ENCODE measurements at places on chromosomes 16 and 17.

- H3K4me1 ChIP-seq = no peaks in the 10 kb centered on the region
- H3K27ac ChIP-seq = no peak overlapping the region
- H3K36me3 ChIP-seq = no peaks in the 10 kb centered on the region
- no peaks in the 10 kb centered on the region for H3K27me3 ChIP-seq
Observed at GRCh38 chr17:40499551-40500189, 1.8 kb downstream of the TNS4 start.

GRCh38 chr16:75304521-75305363 lies 53.3 kb upstream of the BCAR1 start:
- H3K36me3 ChIP-seq = peaks cover 32% of the 10 kb centered on the region
- no peak for DNase-seq
- H3K27ac ChIP-seq = no peak overlapping the region
- H3K4me3 ChIP-seq = no peak overlapping the region

DNA sequence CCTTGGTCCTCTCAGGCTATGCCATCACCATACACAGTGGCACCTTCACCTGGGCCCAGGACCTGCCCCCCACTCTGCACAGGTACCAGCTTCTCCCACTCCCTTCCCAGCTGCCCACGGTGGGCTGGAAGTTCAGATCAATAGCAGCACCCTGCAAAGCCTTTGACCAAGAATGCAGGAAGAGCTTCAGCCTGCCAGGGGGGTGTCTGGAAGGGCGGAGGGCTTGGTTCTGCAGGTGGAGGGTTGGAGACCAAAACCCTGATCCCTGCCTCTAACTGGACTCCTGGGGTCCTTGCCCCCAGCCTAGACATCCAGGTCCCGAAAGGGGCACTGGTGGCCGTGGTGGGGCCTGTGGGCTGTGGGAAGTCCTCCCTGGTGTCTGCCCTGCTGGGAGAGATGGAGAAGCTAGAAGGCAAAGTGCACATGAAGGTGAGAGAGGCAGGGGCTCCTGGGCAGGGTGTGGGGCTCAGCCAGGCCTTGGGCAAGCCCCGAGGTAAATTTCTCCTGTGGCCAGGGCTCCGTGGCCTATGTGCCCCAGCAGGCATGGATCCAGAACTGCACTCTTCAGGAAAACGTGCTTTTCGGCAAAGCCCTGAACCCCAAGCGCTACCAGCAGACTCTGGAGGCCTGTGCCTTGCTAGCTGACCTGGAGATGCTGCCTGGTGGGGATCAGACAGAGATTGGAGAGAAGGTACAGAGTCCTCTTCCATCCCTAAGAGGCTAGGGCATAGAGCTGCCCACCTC lies 34.3 kb downstream of the ABCC3 start:
- no peak for DNase-seq
- H3K36me3 ChIP-seq = no peaks in the 10 kb centered on the region
- H3K4me3 ChIP-seq = no peak overlapping the region
- no peak overlapping the region for H3K27ac ChIP-seq
- no peaks in the 10 kb centered on the region for H3K4me1 ChIP-seq
- no peaks in the 10 kb centered on the region for H3K27me3 ChIP-seq

- no peak for DNase-seq
- H3K27ac ChIP-seq = no peak overlapping the region
- peak overlapping the region; percentile 40 for H3K4me3 ChIP-seq
- H3K27me3 ChIP-seq = peaks cover 82% of the 10 kb centered on the region
- no peaks in the 10 kb centered on the region for H3K36me3 ChIP-seq
- peaks cover 68% of the 10 kb centered on the region for H3K4me1 ChIP-seq
Observed at GRCh38 chr17:61404663-61404912, 4.9 kb downstream of the TBX2 start.

GRCh38 chr17:18108401-18109312 lies at the start of gene MYO15A:
TSS of gene MYO15A (plus strand) at chr17:18108756. CDS start at chr17:18118801, 10,045 bp downstream.
- peaks cover 11% of the 10 kb centered on the region for H3K36me3 ChIP-seq
- H3K4me3 ChIP-seq = no peak within 1 kb of the TSS
- no peak for DNase-seq
- no peaks in the 10 kb centered on the region for H3K4me1 ChIP-seq

GRCh38 chr17:74016461-74016860 lies 187.0 kb upstream of the RPL38 start:
- no peak overlapping the region for H3K27ac ChIP-seq
- no peak for DNase-seq
- H3K36me3 ChIP-seq = no peaks in the 10 kb centered on the region
- H3K4me3 ChIP-seq = no peak overlapping the region
- peaks cover 9% of the 10 kb centered on the region for H3K27me3 ChIP-seq

DNA sequence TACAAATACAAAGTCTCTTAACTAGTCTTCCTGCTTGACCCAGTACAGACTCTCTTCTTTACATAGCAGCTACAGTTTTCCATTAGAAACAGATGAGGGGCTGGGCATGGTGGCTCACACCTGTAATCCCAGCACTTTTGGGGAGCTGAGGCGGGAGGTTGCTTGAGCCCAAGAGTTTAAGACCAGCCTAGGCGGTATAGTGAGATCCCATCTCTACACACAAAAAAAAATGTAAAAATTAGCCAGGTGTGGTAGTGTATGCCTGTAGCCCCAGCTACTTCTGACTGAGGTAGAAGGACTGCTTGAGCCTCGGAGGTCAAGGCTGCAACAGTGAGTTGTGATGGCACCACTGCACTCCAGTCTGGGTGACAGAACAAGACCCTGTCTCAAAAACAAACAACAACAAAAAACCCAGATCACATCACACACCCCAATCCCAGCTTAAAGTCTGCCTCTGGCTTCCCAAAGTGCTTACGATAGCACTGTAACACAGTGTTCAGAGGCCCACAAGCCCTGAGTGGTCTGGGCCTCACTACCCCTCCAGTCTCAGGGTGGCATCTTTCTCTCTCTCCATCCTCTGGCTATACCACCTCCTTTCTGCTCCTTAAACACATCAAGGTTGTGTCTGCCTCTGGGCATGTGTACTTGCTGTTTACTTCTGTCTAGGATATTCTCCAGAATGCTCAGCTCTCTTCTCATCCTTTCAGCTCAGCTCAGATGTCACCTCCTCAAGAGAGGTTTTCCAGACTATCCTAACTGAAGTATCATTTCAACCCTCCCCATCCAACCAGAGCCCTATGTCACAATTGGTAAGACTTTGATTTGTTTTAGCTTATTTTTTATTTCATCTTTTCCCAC lies 4.0 kb downstream of the MMD start:
- H3K27ac ChIP-seq = no peak overlapping the region
- H3K4me3 ChIP-seq = no peak overlapping the region
- H3K4me1 ChIP-seq = peaks cover 21% of the 10 kb centered on the region
- no peaks in the 10 kb centered on the region for H3K27me3 ChIP-seq
- no peak for DNase-seq

GRCh38 chr17:76682296-76682695 lies 28.5 kb downstream of the MXRA7 start:
- H3K27ac ChIP-seq = no peak overlapping the region
- no peak for DNase-seq
- peaks cover 45% of the 10 kb centered on the region for H3K4me1 ChIP-seq
- H3K36me3 ChIP-seq = no peaks in the 10 kb centered on the region
- no peak overlapping the region for H3K4me3 ChIP-seq

DNA sequence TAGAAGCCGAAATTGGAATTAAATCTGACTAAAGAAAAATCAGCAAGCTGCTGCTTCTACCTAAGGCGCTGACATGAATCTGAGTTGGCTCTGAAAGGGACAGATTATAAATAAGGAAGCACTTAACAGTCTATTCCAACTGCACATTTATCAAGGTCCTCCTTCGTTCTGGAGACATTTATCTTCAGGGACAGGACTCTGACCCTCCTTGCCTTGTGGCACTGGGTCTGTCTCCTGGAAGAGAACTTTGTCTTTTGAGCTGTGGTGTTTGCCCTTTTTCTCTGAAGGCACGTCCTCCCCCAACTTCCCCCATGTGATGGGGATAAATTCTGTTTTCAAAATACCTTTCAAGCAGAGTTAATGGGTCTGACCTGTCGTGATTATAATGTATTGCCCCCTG lies 47.0 kb upstream of the MARCHF10 start:
- no peak overlapping the region for H3K27ac ChIP-seq
- no peaks in the 10 kb centered on the region for H3K27me3 ChIP-seq
- no peak for DNase-seq

DNA sequence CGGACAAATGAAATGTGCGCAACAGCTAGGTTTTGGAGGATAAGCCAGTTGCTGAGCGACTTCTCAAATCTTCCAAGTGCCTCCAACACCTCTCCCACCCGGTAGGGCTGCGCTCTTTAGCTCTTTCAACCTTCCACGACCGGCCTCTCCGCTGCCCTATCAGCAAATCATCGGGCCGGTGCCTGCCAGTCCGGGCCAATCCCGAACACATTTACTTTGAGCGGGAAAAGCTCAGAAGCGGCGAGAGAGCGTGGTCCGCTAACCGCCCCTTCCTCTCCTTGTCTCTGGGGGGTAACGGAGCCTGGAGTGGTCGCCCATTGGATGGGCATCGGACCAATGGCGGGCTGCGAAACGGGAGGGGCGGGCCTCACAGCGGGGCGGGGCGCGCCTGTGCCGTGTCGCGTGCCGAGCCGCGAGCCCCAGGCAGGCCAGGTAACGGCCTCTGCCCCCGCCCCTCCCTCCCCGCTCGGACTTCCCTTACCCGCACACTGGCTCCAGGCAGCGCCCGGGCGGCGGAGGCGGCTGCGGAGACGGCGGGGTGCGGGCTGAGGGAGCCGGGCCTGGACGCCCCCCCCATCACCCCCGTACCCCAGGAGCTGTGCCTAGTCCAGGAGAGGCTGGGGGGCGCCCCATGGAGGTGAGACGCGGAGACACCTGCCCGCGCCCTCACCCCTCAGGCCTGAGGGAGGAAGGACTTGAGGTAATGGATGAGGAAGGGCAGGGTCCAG lies at the start of gene MEIOC:
Gene MEIOC, plus strand, starts transcription at position 486 of the 728 bp plus-strand sequence. Its CDS starts 146 bp downstream, at position 632.
- H3K4me1 ChIP-seq = peaks cover 11% of the 10 kb centered on the region
- H3K27me3 ChIP-seq = peaks cover 18% of the 10 kb centered on the region
- H3K27ac ChIP-seq = no peak within 1 kb of the TSS
- H3K4me3 ChIP-seq = peak within 1 kb of the TSS; percentile 20
- DNase-seq = peak; percentile 41
- H3K36me3 ChIP-seq = no peaks in the 10 kb centered on the region

DNA sequence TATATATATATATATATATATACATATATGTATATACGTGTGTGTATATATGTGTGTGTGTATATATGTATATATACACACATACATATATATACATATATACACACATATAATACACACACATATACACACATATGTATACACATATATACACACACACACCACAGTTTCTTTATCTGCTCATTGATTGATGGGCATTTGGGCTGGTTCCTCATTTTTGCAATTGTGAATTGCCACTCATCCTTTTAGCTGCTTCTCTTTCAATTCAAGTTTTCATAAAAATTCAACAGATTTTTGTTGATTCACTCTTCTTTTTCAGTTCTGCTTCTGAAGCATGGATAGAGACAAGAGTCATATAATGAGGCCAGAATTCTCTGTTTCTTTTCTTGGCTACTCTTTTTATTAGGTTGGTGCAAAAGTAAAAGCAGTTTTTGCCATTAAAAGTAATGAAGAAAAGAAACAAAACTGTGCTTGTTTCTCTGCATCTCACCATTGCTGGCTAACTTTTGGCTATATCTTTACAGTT lies 44.5 kb downstream of the SLFN5 start:
- no peaks in the 10 kb centered on the region for H3K36me3 ChIP-seq
- no peaks in the 10 kb centered on the region for H3K27me3 ChIP-seq

DNA sequence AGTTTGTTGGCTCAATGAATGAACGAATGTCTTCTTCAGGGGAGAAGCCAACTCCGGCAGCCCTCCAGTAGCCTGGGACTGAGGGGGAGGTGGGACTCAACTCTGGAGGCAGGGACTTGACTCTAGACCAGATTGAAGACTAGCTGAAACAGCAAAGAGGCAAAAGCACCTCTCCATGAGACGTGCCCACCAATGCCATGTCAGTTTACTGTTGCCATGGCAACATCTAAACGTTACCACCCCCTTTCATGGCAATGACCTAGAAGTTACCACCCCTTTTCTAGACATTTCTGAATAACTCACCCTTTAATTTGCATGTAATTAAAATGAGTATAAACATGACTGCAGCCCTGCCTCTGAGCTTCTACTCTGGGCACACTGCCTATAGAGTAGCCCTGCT lies 91.8 kb downstream of the ASIC2 start:
- no peaks in the 10 kb centered on the region for H3K27me3 ChIP-seq
- no peaks in the 10 kb centered on the region for H3K36me3 ChIP-seq
- H3K4me3 ChIP-seq = no peak overlapping the region
- H3K27ac ChIP-seq = no peak overlapping the region
- H3K4me1 ChIP-seq = no peaks in the 10 kb centered on the region

Data from CD4-positive, alpha-beta T cell (primary cell).